Body of pancreas (tissue), 4 donors: ENCODE measurements at places on chromosomes 2 and 18.

GRCh38 chr18:23194997-23195957 lies 60.0 kb downstream of the CABLES1 start:
- no peak for DNase-seq

DNA sequence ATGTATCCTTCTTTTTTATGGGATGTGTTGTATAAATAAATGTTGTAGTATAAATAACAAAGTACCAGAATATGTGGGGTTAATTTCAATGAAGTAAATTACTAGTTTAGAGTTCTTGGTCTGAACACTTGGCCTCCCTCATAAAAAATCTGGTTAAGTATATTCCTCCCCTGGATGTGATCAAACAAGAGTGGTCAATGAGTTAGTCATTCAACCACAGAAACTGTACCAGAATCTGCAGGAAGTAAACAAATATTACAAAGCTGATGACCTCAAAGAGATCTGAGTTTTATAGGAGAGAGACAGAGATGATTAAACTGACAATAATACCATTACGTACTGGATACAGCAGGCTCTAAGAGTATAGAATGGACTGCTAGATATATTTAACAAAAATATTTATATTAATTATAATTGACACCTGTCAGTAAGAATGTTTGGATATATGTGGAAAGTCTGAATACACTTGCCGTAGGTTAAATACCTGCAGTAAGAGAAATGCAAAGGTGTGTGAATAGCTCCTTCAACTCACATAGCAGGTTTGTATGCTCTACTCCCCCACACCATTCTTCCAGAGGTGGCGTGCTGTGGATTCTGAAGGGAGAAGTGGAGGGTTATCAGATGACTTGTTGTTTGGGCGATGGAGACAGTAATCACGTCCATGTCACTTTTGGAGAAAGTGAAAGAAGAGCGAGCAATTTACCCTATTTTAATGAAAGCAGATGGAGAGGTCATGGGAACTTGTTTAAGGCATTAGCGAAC lies 108.3 kb upstream of the LRATD1 start:
- DNase-seq = no peak

GRCh38 chr2:210522399-210522798 lies 34.0 kb upstream of the CPS1 start:
- no peak for DNase-seq

DNA sequence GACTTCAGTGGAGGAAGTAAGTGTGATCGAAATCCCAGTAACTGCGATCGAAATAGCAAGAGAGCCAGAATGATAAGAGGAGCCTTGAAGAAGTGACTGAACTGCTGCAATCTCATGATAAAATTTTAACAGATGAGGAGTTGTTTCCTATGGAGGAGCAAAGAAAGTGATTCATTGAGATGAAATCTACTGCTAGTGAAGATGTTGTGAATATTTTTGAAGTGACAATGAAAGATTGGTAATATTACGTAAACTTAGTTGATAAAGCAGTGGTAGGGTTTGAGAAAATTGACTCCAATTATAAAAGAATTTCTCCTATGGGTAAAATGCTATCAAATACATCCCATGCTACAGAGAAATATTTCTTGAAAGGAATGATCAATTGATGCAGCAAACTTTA lies 780.6 kb downstream of the MBD2 start:
- no peak for DNase-seq
